Stimulated activated naive CD4-positive, alpha-beta T cell (primary cell): ENCODE measurements at places on chromosomes 3 and 15.

DNA sequence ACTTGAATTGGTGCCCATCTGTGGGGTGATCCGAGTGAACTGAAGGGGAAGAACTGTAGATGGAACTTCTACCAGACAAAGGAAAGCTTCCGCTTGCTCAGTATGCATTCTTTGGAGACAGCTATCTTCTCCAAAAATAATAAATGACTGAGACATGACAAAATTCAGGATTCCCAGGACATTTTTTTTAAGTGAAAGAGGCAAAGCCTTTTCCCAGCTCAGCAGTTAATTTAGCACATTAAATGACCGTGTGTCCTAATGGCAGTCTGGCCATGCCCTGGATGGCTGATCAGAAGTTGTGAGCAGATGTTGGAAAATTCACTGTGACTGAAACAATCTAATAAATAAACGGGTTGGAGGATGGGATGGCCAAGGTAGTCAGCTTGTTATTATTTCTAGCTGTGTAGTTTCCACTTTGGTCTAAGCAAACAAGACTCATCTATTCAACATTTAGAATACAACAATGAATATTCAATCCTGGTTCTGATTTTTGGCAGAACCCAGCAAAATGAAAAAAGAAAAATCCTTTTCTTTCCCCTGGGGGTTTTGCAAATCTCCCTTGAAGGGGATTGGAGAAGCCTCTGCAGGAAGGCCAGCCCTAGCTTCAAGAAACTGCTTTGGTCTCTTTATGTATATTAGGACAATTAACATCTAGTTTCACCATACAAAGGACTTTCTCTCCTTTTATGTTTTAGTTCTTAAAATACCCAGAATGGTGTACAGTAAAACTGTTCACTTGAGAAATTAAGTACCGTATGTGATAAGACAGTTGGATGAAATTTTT is 540.9 kb upstream of the MDFIC2 start:
- DNase-seq = no peak

- DNase-seq = no peak
These were observed 819.7 kb upstream of the ALCAM start for GRCh38 chr3:104547031-104547430.

- DNase-seq = peak; percentile 17
These were observed 17.2 kb upstream of the ADIPOQ start for GRCh38 chr3:186825294-186825821.

DNA sequence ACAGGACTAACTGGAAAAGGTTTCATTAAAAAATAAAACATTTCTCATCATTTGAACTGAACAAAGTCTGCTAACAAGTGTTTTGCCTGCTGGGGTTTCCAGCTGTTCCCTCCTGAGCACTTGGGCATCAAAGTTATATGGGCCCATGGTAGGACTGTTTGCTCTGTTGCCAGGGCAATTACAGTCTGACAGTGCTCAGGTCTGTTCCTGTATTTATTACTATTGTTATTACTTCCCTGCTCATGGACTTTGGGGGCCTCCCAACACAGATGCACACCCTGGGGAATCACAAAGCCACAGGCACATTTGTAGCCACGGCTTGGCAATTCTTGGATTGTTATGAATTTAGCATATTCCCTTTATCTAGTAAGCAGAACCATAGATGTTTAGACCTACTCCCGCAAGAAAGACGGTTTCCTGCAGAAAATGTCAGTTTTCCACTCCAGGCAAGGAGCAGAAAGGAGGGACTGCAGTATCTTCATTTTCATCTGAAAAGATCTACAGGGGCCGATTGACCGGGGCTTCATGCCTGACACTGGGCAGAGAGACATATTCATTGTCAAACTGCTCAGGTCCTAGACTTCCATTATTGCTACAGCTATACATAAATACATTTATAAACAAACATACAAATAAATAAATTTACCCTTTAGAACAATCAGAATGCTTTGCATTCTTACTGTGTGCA is 580.2 kb downstream of the AGBL1 start:
- no peak for DNase-seq

- DNase-seq = no peak
These were observed 293.3 kb upstream of the TPM1 start for GRCh38 chr15:62749036-62749815.

- no peak for DNase-seq
These were observed 110.9 kb downstream of the ASB7 start for GRCh38 chr15:100713163-100713867.

DNA sequence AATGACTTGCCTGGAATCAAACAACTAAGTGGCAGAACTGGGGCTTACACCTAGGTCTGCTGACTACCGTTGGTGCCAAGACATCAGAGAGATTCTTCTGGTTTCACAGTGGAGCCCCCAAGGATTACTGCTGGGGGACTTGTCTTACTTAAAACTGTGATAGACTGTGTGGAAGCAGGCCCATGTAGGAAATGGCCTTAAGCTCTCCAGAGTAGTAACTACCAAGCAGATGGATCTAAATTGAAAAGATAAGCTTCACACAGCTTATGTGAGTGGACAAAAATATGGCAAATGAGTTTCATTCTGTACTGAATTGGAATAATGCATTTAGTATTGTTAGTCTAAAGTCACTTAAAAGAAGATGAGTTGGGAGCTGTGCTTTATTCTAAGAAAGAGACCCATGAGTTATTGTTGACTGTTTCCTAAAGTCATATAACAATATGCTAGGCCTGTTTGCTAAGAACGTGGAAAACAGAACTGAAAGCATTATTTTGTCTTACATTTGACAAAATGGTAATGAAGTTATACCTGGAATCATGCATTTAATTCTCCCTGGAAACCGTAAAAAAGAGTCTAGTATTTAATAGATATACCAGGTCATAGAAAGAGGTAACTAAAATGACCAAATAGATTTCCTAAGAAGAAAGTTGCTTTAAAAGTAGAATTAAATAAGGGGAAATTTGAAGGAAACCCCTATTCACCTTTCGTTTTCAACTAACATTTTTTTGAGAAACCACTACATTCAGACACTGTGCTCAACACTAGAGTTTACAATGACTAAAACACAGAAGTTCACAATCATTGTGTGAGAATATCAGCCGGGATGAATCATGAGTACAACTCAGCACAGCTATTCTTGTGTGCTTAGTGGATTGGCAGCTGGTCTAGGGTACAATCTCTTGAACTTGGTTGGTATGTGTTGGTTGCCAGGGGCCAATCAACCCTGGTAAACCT is 13.0 kb upstream of the MAPK6 start:
- DNase-seq = no peak

DNA sequence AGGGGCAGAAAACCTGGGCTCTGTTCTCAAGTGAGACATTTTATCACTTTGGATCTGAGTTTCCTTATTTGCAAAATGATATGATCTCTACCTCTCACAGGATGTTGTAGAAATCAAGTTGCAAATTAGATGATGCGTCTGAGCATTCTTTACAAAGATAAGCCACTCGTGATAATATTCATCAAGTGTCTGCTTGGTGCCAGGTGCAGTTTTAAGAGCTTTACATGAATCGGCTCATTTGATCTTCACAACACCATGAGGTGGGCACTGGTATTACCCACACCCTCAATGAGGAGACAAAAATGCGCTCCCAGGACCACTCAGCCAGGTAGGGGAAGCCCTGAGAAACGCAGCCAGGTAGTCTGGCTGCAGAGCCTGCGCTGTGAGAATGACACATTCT is 59.1 kb upstream of the CA12 start:
- no peak for DNase-seq

DNA sequence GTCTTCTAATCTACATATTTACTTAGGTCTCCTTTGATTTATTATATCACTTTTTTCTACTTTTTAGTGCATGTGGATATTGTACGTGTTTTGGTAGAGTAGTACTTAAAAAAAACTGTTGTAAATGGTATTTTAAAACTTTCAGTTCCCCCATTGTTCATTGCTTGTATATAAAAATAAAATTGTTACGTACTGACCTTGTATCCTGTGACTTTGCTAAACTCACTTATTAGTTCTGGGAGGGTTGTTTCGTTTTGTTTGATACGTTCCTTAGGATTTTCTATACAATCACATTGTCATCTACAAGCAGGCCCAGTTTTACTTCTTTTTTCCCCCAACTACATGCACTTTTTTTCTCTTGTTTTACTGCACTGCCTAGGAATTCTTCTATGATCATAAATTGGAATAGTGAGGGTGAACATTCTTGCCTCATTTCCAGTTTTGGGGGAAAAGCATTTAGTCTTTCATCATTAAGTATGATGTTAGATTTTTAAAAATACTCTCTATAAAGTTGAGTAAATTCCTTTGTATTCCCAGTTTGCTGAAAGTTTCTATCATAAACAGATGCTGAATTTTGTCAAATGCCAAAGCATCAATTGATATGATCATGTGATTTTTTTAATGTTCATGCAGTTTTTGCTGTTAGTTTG is 33.5 kb upstream of the ACKR4 start:
- no peak for DNase-seq
